ENCODE measurements at places on chromosomes 6 and 20.

GRCh38 chr6:161082215-161082614, 90.6 kb downstream of the MAP3K4 start:
- no peak for DNase-seq

DNA sequence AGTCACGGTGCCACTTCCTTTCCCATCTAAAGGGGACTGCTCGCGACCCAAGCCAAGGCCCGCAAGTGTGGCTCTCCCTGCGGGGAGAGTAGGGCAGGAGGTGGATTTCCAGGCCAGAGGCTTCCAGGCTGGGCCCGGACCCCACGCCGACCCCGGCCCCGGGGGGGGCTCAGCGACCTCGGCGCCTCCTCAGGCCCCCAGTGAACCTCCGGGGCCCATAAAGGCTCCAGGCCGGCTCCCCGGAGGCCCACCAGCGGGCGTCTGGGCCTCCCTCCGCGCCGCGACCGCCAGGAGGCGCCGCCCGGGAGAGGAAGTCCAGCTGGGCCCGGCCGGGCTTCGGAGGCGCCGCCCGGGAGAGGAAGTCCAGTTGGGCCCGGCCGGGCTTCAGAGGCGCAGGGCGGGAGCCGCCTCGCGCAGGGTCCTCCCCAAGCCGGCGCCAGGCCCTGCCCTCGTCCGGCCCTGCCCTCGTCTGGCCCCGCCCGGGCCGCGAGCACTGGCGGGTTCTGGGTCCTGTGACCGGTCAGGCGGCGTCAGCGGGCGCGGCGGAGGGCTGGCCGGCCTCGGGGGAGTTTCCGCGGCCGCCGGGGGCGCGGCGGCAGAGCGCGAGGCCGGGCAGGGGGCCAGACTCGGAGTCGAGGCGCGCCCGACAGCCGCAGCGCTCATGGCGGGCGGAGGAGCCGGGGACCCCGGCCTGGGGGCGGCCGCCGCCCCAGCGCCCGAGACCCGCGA, at the start of gene RAB32:
Gene RAB32, plus strand, starts transcription at position 623 of the 729 bp plus-strand sequence. Its CDS starts 39 bp downstream, at position 662.
- DNase-seq: no peak

DNA sequence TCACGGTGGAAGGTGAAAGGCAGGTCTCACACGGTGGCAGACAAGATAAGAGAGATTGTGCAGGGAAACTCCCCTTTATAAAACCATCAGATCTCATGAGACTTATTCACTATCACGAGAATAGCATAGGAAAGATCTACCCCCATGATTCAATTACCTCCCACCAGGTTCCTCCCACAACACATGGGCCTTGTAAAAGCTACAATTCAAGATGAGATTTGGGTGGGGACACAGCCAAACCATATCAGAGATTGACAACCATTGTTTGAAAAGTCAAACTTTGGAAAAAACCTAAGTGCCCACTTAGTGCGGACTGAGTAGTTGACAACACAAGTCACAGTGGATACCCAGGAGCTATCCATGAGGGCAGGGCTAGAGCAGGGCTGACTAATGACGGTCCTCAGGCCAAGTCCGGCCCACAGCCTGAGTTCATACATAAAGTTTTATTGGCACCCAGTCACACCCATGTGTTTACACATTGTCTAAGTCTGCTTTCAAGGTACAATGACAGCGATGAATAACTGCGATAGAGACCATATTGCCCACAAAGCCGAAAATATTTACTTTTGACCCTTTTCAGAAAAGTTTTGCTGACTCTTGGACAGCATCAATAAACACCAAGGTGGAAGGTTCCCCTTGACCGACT, 33.8 kb upstream of the PMEPA1 start:
- no peak for DNase-seq

- DNase-seq: no peak
These were observed 59.1 kb upstream of the CCN6 start for GRCh38 chr6:111994791-111995190.

DNA sequence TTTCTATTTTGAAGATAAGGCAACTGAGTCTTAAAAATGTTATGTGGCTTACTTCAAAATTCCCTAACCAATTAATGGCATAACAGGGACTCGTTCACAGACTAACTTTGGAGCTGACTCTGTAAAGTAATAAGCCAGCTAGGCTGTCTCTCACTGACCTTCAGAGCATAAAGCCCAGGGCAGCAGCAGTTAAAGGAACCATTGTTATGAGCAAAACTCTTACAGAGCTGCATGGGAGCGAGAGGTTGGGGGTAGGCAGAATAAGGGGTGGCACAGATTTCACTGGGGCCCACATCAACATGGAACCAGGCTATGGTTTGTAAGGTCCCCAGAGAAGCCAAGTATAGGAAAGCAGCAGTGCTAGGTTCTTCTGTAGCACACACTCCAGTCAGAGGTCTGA, 637.8 kb downstream of the RFPL4B start:
- DNase-seq: no peak

DNA sequence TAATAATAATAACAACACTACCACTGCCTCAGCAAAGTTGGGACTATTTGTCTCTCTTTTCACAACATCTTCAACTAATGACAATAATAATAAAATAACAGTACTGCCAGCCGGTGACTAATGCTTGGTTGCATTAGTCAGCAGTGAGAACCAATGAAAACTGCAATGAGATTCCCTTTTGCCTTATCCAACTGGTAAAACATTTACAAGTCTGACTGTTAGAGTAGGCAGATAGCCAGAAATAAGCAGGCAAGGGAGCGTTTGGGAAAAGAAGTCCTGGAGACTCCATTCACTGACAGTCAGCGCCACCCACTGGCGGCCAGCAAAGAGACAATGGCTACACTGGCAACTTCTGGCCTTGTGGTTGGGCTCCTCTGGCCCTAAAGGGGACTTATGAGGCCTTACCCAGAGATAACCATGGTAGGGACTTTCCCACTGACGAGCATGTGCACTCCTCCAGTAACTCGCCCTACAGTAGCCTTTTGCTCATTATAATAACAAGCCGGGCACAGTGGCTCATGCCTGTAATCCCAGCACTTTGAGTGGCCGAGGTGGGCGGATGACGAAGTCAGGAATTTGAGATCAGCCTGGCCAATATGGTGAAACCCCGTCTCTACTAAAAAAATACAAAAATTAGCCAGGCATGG, 3.4 kb upstream of the NSFL1C start:
- no peak for DNase-seq

DNA sequence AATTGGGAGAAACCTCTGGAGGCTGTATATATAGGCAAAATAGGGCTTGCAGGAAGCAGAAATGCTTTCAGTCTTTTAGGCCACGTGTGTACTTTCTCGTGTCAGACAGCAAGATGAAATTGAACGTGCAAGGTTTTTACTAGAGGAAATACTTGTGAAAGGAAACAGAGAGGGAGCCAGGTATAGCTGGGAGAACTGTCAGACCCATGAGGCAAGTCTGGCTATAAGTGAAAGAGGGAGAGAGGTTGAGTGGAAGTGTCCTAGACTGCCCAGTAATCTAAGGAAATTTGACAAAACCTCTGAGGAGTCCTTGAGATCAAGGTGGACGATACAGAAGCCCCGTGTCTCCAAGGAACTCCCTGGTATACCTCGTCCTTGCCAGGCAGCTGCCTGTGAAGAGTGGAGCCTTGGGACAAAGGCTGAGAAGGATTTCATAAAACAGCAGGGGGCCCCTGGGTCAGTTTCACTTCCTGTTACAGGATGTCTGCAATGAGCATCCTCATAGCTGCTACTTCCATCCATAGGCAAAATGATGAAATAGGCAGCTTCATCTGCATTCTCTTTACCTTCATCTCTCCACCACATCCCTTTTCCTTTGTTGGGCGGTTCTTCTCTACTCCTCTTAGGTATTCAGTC, 114.4 kb upstream of the MAP3K7 start:
- DNase-seq: no peak

DNA sequence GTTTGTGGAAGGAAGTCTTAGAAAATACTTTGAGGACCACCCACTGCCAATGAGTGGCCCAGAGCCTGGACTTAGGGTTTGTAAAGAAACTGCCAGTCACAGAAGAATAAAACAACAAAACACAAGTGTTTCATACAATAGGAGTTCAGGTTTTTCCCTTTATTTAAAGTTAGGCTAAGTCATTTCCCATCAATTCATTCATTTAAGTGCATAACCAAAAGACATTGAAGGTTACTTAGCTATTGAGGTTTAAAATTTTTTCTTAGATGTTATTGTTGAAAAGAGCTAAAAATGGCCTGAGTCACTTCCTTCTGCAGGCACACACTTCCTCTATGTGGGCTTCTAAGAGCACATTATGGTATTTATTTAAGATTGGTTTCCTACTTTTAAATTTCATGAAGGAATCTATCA, 54.2 kb downstream of the ARMC2 start:
- DNase-seq: no peak

DNA sequence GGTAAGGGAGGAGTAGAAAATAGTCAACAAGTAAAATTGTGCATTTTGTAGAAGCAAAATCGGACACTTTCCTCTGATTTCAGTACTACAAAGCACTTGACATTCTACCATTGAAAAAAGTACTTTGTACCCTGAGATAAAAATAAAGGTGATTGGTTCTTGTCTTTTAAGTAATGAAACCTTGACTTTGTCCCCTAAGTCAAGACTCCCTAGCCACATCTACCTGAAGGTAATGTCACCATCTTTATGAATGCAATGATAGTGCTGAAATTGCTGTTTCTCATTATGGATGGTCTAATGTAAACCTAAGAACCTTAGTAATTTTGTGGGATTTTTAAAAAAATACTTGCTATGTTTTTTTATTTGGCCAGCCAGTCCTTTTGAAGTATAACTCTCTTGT, 2.4 kb upstream of the MAN1A1 start:
- DNase-seq: no peak

GRCh38 chr20:44489931-44490330, 14.3 kb downstream of the TTPAL start:
- no peak for DNase-seq

GRCh38 chr6:156852147-156852857, 75.1 kb downstream of the ARID1B start:
- DNase-seq: no peak

- DNase-seq: no peak
These were observed 689.9 kb upstream of the AGPAT4 start for GRCh38 chr6:161963634-161964234.

- no peak for DNase-seq
These were observed 266.0 kb upstream of the ID4 start for GRCh38 chr6:19571176-19571575.

DNA sequence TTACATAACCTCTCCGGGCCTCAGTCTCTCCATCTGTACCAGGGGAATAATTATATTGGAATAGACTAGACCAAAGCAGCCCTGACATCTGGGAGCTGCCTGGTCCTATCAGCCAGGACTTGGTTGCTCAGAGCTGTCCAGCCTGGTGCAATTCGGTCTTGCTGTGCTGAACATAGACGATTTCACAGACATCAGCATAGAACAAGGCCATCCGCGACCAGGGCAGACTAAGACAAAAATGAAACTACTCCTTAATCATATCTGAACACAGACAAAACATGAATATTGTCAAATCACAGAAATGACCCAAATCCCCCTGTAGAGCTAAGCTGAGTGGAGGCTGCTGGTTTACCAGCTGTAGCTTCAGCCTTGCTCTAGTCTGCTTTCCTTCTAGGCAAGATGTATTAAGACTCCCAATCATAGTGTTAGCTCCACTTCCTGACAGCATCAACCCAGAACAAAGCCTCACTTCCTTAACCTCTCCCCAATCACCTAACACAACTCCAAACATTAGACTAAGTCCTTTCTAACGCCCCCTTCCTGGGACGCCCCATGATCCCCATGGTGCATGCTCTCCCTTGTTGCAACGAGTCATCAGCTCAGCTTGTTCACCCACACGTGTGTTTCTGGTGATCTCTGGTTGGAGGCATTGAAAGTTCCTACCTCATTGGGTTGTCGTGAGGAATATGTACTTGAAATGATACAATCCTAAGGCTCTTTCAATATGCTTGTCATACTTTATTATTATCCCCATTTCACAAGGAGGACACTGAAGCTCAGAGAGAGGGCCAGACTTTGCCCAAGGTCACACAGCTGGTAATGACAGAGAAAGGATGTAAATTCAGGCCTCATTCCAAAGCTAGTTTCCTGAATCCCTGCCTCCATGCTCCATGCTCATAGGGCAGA, 3.5 kb upstream of the MAPK13 start:
- no peak for DNase-seq

- DNase-seq: no peak
These were observed 92.1 kb upstream of the EEF1E1 start for GRCh38 chr6:8194490-8194889.

- peak; percentile 26 for DNase-seq
These were observed 188.3 kb upstream of the ZFP64 start for GRCh38 chr20:52379723-52380336.

GRCh38 chr20:18775633-18776032, 38.0 kb upstream of the SCP2D1 start:
- no peak for DNase-seq

DNA sequence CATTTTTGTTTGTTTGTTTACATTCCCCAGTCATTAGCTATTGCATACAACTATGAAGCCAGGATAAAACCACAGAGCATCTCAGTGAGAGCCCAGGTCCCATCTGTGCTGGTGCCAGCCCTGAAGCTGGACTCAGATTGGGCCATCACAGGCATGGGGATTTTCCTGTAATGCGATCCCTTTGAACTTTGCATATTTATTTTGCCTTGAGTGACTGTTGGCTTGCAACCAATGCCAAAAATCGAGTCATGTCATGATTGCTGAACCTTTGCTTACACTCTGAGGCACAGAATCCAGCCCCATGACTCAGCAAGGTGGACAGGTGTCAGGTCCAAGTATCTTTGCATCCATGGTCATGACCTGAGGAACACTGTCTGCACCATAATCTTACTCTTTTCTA, 46.2 kb upstream of the GGTLC1 start:
- no peak for DNase-seq

DNA sequence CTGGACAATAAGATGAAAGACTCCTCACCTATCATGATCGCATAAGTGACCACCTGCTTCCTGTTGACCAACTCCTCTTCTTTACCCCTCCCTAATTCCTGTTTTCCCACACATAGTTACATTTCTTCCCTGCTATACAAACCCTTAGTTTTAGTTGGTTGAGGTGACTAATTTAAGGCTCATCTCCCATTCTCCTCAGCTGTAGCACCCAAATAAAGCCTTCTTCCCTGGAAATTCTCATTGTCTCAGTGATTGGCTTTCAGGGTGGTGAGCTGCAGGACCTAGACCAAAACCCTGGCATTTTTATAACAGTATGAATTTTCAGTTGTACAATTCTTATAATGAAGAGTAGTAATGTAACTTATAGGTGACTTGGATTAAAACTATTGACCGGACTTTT, 2.1 kb downstream of the FKBP1C start:
- no peak for DNase-seq

DNA sequence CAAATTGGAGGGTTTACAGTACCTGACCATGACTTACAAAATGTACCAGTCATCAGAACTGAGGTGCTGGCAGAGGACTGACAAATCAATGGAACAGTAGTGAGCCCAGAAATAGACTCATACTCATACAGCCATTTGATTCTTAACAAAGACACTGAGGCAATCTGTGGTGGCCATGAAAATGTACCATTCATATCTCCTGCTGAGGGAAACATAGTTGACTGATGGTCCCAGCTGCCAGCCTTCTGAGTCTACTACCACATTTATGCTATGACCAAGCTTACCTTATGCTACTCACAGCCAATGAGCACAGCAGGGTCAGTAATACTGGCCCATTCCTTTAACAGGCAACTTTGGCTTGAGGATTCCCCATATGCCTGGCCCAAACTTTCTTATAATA, 88.6 kb downstream of the WASF1 start:
- DNase-seq: no peak

GRCh38 chr6:124423621-124424020, 538.6 kb upstream of the RNF217 start:
- no peak for DNase-seq

- no peak for DNase-seq
These were observed 3.2 kb upstream of the EEF1A2 start for GRCh38 chr20:63501818-63502670.

- DNase-seq: no peak
These were observed 65.8 kb upstream of the LY86 start for GRCh38 chr6:6522709-6523108.

Data from activated CD4-positive, alpha-beta T cell treated with anti-CD3 and anti-CD28 coated beads, Interleukin-2, amount 50 U/mL, for 4 hours (primary cell).